Pons (tissue), 1 donor: ENCODE measurements at places on chromosomes 5 and 9.

DNA sequence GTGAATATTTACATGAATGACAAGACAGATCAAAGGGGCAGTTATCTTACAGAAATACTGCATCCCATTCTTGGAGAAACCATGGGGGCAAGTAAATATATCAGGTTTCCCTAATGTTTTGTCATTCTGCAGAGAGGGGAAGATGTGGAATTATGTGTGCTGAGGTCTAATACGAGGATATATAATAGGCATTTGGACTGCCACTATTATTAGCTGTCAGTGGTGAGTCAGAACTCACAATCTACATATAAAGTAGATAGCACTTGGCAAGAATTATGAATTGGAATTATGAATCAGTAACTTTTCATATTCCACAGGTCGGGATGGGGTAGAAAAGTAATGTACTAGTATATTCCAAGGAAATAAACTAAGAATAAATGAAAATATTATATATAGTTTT is 121.7 kb downstream of the GIN1 start:
- DNase-seq: no peak

GRCh38 chr5:10632110-10632761 is 68.4 kb downstream of the ANKRD33B start:
- DNase-seq: peak; percentile 37

- no peak for DNase-seq
Measured at GRCh38 chr5:127517110-127517479, 345 bp upstream of the PRRC1 start.

GRCh38 chr9:105290418-105290817 is 46.0 kb downstream of the SLC44A1 start:
- DNase-seq: no peak

DNA sequence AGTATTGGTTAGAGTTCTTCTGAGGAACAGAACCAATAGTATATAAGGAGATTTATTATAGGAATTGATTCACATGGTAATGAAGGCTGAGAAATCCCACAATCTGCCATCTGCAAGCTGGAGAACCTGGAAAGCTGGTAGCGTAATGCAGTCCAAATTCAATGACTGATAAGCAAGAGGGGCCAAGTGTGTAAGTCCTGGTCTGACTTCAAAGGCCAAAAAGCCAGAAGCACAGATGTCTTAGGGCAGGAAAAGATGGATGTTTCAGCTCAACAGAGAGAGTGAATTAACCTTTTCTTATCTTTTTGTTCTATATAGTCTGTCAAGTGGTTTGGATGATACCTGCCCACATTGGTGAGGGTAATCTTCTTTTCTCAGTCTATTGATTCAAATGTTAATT is 146.4 kb downstream of the FGF10 start:
- no peak for DNase-seq

DNA sequence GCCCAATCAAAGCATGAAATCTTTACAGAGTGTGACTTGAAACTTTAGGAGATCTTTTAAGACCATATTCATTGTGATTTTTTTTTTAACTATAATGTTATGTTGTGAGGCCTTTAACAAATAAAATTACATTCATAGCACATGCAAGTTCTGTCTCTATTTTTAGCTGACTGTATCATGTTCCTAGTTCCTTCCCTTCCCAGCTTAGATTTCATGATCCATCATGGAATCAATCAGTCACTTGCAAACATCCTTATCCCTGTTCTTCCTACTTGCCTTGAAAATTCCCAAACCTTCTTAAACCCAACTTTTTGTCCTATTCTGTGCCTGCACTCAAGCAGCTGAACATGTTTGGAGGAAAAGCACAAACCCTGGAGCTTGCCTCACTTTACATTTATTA is 141.8 kb downstream of the DMXL1 start:
- DNase-seq: no peak

DNA sequence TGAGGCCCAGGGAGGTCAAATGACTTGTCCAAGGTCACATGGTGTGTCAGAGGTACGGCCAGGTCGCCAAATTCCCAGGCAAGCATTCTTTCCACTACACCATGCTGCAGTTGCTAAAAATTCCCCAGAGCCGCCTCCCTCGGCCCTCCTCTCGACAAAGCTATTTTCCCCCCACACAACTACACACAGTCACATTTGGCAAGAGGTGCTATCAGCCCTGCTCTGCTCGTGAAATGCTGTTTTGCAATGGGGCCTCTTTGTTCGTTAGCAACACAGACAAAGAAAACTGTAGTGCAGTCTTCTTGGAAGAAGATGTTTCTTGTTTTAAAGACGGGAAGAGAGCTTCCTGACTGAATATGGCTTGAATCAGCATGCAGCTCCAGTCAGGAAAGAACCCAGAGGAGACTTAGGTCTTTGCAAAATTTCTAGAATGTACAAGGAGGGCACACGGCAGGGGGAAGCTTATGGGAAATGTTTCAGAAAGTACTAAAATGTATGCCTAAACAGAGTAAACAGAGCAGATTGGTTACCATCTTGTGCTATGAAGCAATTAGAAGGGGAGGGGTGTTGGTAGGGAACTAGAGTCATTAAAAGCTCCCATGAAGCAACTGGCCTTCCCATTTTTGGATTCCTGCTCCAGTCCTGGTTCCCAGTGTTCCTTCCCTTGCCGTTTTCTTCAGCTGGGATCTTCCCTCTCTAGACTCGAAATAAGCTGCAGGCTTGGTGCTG is 14.2 kb downstream of the SLIT3 start:
- DNase-seq: no peak

DNA sequence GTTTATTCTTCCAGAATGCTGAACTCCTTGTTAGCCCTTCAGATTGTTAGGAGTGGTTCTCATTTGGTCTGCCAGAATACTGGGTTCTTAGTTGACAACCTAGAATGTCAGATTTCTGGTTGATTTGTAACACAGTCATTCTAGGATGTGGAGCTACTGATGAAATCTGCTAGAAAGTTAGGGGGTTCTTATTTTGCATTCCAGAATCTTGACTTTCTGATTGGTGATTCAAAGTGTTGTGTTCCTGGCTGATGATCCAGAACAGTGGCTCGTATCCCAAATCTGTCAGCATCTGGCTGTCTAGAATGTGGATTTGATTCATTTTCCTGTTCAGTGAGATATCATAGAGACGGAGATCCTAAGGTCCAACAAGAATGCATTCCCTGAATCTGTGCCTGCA is 21.9 kb downstream of the PTGS1 start:
- DNase-seq: no peak

GRCh38 chr5:142743592-142744441 is 26.4 kb upstream of the ARHGAP26 start:
- no peak for DNase-seq

DNA sequence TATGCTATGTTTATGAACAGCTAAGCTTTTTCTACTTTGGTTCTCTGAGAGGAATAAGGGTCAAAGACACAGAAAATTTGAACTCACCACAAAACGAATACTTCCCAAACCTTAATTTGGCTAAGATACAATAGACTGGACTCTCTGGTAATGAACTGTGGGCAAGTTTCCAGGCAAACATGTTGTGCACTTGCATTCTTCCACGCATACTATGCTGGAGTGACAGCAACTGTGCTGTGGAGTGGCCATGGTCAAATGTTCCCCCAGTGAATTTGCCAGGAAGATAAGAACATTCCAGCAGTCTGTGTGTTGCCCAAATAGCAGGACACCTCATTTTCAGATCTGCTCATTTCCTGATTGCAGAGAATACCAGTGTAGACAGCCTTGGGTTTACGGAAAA is 275.3 kb upstream of the IL12B start:
- DNase-seq: no peak

GRCh38 chr5:72599065-72599433 is 91.8 kb upstream of the ZNF366 start:
- DNase-seq: no peak

DNA sequence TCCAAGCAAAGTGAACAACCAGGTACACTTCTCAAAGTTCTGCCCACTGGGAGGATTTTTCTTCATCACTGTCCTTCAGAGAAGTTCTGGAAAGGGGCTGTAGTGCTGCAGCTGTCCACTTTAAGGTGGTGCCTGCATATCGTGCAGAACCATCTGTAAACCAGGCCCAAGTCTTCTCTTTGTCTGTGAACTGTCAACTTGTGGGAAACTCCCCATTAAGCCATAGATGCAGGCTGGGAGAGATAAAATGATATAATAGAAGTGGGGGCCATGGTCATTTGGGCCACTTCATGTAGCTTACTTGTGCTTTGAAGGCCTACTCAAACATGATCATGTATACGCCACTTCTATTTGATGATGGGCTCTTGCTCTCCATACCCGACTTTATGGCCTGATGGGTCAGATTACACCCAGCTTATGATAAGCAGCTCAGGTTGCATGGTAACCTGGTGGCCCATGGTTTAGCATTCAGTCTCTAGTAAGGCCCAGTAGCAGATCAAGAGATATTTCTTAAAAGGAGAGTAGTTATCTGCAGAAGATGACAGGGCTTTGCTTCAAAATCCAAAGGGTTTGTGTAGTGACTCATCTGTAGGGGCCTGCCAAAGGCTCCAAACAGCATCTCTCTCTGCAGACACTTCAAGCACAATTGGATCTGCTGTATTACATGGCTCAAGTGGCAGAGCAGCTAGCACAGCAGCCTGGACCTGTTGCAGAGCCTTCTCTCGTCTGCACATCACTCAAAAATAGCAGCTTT is 15.7 kb upstream of the BTF3 start:
- no peak for DNase-seq

DNA sequence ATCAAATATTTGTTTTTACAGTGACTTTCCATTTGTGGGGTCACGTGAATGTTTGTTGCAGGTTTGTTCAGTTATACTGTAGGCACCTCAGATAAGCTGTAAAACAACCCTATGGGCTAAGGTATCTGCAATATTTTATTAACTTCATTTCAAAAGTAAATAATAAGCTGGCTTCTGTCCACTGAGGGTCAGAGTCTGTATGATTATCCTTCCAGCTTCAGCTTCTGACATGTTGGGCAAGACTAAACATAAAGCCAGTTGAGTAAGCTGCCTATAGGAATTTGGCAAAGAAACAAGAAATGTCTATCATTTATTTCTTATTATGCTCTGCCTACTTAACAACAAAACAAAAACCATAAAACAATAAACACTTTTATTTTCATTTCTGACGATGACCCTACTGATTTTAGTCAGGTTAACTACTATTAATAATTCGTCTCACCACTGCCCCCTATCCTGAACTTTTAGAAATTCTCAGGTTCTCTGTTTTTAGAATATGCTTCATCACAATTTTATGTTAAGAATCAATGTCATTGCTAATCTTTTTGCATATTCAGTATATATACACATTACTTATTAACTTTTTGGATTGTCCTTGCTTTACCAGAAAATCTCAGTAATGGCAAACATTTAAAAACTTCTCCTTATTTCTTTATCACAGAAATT is 413.6 kb upstream of the ADAMTSL1 start:
- DNase-seq: no peak

DNA sequence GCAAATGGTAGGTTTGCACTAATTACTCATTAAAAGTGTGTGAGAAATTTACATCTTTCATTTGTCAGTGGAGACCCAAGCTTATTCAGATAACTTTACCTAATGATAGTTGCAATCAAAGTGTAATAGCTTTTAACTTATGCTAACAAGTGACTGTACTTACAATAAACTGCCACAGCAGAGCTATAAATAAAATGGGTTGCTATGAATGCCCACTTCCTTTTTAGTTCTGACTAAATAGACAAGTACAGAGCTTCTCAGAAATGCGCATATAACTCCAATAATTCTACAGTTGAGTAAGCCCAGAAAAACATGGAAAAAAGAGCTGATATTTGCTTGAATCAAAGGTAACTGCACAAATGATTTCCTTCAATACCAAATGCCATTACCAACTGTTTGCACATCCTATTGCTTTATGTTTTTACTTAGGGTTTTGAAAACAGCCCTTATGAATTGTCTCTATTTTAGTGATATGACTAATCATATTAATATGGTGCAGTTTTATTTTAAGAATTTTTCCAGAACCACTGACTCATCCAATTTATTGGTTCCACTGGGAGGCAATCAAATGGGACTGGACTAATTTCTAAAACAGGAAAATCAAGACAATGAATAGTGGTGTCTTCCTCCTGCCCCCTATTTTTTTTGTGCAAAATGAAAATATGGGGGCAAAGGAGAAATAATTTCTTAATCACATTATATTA is 84.1 kb downstream of the PPP2R2B start:
- DNase-seq: peak; percentile 49

- DNase-seq: no peak
Measured at GRCh38 chr5:37844009-37844408, 4.2 kb upstream of the GDNF start.

- DNase-seq: no peak
Measured at GRCh38 chr5:145826895-145827674, 8.1 kb downstream of the PRELID2 start.

DNA sequence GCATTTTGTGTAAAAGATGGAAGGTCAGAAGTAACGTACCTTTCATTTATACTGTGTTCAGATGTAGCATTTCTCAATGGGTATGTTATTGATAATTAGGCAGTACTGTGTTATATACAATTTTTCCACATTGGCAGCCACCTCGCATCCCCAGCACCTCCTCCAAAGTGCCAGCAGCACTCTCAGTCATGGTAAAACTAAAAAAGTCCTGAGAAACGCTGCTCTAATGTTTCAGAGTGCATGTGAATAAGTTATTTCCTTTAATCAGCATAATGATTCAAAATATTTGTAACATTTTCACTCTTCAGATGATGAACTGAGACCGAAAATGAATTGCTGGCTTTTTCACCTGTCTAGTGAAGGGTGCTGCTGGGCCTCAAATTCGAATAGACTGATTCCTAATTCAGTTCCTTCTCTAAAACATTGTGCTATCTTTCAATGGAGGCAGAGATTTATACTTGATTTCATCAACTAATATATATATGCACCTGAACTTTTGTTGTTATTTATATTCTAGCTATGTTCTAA is 79.9 kb upstream of the ANKRD55 start:
- no peak for DNase-seq

DNA sequence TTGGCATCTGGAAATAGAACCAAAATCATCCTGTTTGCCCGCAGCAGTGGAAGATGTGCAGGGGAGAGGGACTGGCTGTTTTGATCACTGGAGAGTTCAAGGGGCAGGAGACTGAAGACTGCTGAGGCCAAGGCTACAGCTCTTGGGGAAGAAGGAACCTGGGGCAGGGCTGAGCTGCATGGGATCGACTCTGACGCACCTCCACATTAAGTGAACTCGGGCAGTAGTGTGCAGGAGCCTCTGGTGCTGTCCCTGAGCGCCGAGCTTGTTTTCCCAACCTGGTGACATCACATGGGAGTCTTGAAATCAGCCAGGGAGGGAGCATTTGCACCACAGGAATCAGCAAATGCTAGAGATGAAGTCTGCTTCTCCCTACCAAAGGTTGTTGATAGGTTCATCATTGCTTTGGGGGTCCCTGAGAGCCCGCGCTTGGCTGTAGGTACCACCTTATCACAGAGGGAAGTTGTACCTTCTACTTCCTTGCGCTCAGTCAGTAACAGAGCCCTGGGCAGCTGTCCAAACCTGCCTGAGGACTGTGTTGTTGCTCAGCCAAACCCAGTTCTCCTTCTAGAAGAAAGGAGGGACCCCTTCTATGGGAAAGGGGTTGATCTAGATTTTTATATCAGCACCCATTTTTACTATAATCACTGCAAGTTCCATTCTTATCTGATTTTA is 52.3 kb upstream of the CTSL start:
- DNase-seq: no peak

- no peak for DNase-seq
Measured at GRCh38 chr9:81032030-81032572, 657.2 kb downstream of the TLE1 start.

GRCh38 chr5:62284946-62285891 is 20.8 kb upstream of the KIF2A start:
- DNase-seq: no peak
